Effector CD4-positive, alpha-beta T cell (primary cell): ENCODE measurements at places on chromosomes 7 and 10.

- DNase-seq: no peak
Observed at GRCh38 chr7:75737856-75738603, 711 bp downstream of the HIP1 start.

GRCh38 chr7:106273009-106273668 is 11.6 kb downstream of the NAMPT start:
- DNase-seq: no peak

DNA sequence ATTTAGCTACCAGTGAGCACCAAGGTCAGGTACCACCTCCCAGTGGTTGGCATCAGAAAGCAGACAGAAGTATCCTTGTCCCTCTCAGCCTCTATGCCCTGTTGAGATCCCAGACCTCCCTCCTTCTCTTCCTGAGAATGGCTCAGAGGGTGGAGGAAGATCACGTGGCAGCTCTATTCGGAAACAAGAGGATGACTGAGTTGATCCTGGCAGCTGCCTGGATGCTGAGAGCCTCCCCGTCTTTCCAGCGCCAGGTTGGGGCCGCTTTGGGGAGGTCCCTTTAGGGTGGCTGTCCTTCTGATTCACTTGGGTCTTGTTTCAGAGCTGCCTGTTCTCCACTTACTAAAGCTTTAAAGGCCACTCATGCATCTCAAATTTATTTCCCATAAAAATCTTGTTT is 36.9 kb upstream of the NPFFR1 start:
- DNase-seq: no peak

- peak; percentile 17 for DNase-seq
Observed at GRCh38 chr7:128904381-128905197, 5.9 kb downstream of the KCP start.

- DNase-seq: no peak
Observed at GRCh38 chr10:3445648-3446047, 273.1 kb upstream of the PITRM1 start.

DNA sequence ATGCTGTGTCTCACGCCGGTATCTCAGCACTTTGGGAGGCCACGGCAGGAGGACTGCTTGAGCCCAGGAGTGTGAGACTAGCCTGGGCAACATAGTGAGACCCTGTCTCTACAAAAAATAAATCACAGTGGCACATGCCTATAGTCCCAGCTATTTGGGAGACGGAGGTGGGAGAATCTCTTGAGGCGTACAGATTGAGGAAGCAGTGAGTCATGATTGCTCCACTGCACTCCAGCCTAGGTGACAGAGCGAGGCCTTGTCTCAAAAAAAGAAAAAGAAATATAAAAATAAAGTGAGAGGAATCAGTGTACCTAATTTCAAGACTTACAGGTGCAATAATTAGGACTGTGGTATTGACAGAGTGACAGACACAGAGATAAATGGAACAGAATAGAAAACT is 23.9 kb downstream of the SLC25A40 start:
- no peak for DNase-seq

GRCh38 chr10:108290823-108291222 is 1126.3 kb upstream of the SORCS1 start:
- DNase-seq: no peak

GRCh38 chr7:28130277-28130676 is 50.3 kb downstream of the JAZF1 start:
- no peak for DNase-seq

GRCh38 chr7:13155188-13155587 is 467.8 kb downstream of the ARL4A start:
- DNase-seq: no peak

DNA sequence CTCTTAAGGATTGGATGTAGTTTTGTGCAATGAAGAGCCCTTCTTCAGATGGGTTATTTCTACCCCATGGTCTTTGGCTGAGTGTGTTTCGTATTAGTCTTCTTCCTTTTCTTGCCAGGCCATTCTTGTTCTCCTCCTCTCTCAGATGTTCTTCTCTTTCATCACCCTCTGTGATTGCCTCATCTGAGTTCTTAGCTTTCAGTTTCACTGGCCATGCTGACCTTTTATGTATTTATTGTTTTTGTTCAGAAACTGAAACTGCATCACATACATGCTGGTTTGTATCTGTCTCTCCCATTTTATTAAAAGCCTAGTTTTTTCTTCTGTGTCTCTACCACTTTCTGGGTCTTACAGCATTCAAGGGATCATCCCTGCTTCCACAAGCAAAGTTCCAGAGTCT is 21.7 kb upstream of the PCGF5 start:
- no peak for DNase-seq

- DNase-seq: no peak
Observed at GRCh38 chr10:12513775-12514673, 164.7 kb downstream of the CAMK1D start.

DNA sequence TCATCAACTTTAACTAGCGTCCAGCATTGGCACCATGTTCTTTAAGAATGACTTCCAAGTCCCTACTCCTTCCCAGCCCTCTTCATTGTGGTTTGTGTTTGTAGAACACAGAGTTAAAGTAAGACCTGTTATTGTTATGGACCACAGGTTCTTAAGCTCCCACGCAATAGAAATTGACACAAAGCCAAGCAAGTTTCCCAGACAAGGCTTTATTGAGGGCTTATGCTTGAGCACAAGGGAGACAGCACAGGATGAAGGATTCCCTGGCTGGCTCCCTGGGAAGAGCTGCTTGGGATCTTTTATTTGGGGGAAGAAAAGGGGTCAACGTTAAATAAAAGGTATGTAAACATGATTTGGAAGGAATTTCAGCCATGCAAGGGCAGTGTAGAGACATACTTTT is 44.3 kb upstream of the PRKCQ start:
- DNase-seq: no peak

- no peak for DNase-seq
Observed at GRCh38 chr7:4798706-4799235, 23.3 kb downstream of the AP5Z1 start.

DNA sequence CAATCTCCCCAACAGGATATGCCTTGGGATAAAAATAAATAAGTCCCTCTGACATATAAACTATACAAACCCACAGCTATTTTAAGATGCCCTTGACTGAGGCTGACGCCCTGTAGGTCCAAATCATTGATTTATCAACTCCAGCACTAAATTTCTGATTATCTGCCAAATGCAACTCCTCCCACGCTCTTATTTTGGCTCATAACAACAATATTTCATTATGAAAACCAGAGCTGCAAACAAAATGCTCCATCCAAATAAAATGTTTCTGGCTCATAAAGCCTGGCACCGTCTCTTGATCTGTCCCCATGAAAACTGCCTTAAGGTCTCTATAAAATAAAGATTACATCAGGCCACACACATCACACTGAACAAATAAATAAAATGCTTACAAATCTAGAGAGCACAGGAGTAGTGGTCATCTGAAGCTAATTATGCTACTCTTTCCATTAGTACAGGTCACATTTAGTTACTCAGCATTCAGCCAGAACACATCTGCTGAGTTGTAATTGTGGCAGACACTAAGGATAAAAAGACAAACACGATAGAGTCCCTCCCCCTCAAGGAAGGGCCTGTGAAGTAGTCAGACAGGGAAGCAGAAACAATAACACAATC is 28.8 kb downstream of the CACUL1 start:
- no peak for DNase-seq

GRCh38 chr10:86670876-86671275 is 2.6 kb downstream of the LDB3 start:
- no peak for DNase-seq

DNA sequence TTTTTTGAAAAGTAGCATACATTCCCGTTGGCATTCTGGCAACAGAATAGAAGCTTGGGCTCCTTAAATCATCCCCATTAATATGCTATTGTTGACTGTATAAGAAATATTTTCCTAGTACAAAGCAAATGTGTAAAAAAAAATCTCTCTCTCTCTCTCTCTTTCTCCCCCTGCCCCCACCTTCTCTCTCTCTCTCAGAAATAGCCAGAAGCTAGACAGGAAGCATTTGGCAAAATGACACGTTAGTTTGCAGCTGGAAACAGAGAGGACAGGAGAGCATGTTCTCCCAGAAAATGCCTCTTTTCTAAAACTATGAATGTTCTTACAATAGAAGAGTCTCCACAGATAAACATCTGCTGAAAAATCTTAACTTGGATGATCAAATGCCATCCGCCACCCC is 59.6 kb upstream of the AKR1E2 start:
- DNase-seq: no peak

DNA sequence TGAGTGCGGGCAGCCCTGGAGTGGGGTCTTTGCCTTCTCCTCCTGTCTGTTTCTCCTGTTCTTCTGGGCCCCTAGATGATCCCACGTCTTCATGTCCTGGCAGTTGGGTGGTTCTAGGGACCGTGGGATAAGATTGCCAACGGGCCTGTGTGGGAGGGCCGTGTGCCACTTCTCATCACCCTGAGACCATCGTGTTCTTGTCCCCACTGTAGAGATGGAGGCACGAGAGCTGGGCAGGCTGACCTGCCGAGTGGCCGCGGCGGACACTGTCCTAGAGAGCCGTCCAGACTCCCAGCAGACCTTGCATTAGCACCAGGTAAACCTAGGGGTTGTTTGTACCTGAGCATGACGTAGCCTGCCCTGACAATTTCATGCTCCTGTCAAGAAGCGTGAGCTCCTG is 18.5 kb upstream of the UBE3C start:
- no peak for DNase-seq

- no peak for DNase-seq
Observed at GRCh38 chr10:3524086-3524960, 260.7 kb downstream of the KLF6 start.

GRCh38 chr7:24119852-24120251 is 164.1 kb upstream of the NPY start:
- no peak for DNase-seq

GRCh38 chr10:72009425-72010081 is 45.4 kb downstream of the CHST3 start:
- DNase-seq: no peak

DNA sequence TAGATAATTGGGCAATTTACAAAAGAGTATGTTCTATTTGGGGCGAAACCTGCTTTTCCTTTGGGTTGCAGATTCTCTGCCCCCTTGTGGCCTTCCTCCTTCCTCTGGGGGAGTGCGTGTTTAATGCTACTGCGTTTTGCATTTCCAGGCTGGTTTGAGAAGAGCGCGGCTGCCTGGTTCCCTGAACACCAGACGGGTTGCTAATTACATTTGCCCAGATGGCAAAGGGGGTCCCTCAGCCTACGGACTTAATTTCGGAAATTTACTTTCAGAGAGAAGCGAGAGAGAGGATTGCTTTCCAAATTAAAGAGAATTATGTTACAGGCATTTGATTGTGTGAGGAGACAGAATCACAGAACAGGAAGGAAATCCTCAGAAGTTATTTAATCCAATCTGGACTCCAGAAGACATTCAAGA is 91.9 kb upstream of the JAZF1 start:
- DNase-seq: no peak

GRCh38 chr10:122239578-122240257 is 31.4 kb upstream of the BTBD16 start:
- DNase-seq: no peak

- peak; percentile 67 for DNase-seq
Observed at GRCh38 chr7:44638611-44639557, 32.5 kb downstream of the OGDH start.

DNA sequence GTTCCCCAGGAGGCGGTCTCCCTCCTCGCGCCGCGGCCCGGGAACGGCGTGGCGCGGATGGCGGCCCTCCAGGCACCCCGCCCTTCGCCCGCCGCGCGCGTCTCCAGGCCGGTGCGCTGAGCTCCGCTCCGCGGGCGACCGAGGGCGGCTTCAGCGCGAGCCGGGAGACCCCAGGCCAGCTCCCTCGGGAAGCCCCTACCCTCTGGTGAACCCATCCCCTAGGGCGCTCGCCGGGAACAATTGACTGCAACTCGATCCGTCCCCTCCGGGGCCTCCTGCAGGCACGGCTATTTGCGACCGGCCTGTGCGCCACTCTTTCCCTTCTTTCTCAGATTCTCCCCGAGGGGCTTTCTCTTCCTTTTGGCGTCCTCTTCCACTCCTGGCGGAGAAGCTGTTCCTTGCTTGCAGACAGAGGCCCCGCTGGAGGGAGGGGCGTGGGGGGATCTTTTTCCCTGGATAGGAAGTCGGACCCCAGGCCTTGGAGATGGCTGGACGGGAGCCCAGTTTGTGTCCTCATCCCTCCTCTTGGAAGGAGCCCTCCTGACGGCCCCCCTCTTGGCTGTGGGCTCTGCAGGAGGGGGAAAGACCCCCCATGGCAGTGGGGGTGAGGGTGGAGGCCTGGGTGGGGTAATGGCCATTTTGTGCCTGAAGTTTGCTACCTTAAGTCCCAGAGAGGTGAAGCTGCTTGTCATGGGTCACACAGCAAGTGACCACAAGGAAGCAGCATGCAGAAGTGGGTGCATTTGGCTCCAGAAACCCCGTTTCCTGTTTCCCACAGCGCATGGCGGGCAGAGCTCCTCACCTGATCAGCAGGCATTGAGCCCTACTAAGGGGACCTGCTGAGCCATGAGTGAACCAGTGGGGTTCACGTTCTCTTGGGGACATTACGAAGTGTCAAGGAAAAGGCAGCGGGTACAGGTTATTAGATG is 171.2 kb upstream of the TNRC18 start:
- DNase-seq: no peak

DNA sequence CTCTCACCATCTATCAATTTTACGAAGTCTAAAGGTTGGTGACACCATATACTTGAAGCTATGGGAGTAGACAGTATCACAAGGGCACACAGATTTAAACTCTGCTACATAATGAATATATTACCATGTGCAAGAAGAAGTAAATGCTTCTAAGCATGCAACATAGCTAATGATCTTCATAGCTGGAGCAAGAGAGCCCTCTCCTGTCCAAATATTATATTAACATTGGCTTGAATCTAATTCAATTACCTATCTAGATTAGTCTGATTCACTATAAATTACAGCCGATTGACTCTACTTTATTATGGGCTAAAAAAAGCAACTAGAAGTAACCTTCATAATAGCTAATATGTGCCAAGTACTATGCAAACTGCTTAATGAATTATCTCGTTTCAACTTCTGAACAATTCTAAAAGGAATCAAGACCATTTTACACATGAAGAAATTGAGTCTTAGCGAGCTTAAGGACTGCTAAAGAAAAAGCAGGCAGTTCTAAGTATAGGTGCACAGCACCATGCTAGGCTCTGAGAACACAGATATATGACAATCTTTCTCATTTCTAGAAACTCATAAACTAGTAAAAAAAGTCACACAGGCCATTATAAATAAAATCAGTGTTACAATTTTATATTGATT is 21.9 kb downstream of the FRA10AC1 start:
- DNase-seq: no peak

DNA sequence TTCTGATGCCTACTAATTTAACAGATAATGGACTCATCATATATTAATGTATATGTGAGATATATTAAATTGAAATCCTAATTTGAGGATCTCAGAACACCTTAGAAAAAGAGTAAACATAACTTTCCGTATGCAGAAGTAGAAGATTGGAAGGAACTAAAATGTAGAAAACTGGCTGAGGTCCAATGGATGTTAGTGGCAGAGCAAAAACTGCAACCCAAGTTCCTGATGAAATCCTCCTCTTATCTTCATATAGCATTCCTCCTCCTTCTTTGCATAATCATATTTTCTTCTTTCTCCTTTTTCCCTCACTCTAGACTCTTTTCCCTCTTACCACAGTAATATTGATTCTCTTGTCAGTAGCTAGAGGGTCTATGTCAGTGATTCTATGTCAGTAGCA is 6.0 kb downstream of the INA start:
- no peak for DNase-seq
